ENCODE measurements at places on chromosomes 4 and X. TPM values are rescaled to one million over a fixed set of nuclear protein-coding genes. Genes with fewer than 3 reads are reported as not detected.

DNA sequence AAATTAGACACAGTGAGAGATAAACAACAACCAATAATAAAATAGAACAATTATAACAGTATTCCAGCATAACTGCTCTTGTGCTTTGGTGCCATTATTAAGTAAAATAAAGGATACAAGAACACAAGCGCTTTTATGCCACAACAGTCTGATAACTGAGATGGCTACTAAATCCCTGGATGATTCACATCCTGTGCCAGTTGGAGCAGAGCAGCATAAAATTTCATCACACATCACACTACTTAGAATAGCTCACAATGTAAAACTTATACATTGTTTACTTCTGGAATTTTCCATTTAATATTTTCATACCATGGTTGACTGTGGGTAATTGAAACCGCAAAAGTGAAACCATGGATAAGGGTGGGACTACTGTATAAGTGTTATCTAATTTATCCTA is 399.9 kb upstream of the CNKSR2 start:
- DNase-seq: no peak

- peak; percentile 71 for DNase-seq
Observed at GRCh38 chr4:123478859-123479345, 82.3 kb downstream of the SPRY1 start.

SYN1 gene
- 0.65 TPM for total RNA-seq

TMSB15A gene
- total RNA-seq: 26.6 TPM

DNA sequence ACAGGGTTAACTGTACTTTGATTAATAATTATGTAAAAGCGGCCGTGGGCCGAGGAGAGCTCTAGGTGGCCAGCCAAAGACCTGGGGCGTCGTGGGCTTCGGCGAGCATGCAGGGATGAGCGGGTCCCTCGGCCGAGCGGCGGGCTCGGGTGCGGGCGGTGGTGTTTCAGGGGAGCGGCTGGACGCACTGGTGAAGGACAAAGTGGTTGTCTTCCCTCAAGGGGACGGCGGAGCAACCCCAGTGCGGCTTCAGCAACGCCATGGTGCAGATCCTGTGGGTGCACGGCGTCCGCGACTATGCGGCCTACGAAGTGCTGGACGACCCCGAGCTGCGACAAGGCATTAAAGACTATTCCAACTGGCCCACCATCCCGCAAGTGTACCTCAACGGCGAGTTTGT is 103.0 kb upstream of the C1GALT1C1 start:
- DNase-seq: no peak

GRCh38 chrX:115204040-115204439 is 14.8 kb downstream of the RBMXL3 start:
- no peak for DNase-seq

GRCh38 chr4:25441519-25442117 is 64.6 kb downstream of the ANAPC4 start:
- DNase-seq: peak; percentile 31

- DNase-seq: no peak
Observed at GRCh38 chrX:151180400-151180799, 4.0 kb downstream of the GPR50 start.

- DNase-seq: no peak
Observed at GRCh38 chr4:108118505-108118904, 50.2 kb downstream of the LEF1 start.

DNA sequence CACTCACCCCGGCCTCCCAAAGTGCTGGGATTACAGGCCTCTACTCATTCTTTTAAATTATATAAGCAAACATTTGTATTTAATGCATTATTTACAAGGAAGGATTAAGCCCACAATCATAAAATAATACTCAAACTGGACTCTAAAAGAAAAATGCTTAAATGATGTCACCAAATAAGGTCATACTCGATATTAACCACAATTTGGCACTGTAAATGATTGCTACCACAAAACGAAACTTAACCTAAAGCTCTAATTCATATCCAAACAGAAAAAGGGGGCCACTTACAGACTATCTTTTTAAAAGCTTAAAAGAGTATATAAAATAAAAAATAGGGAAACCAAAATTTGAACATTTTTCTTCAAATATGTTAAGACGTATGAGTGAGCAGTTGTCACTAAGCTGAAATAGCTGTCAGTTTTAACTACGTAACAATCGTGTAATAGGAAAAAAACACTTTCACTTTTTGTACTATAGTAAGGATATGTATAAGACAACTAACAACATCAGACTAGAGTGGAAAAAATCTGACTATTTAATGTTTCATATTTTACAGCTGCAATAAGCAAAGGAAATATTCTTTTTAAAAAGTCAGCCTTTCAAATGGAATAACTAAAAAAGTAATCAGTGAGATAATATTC is 108.2 kb upstream of the GPR34 start:
- DNase-seq: no peak

DNA sequence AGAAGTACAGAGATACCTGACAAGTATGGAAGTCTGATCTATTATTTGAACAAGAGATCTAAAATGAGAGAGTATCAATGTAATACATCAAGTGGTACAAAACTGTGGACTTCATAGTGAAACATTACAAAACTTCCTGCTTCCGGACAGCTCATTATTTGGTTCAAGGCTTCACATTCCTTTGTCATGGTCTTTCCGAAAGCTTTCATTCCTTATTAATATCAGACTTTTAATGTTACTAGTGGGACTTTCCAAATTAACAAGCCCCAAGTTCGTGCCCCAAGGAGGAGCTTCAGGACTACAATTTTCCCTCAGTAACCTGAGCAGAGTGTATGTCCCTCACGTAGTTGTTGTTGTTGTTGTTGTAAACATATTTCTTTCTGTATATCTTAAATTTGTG is 1.2 kb downstream of the CHIC2 start:
- DNase-seq: no peak

- DNase-seq: no peak
Observed at GRCh38 chr4:98102660-98103059, 40.6 kb downstream of the STPG2 start.

DNA sequence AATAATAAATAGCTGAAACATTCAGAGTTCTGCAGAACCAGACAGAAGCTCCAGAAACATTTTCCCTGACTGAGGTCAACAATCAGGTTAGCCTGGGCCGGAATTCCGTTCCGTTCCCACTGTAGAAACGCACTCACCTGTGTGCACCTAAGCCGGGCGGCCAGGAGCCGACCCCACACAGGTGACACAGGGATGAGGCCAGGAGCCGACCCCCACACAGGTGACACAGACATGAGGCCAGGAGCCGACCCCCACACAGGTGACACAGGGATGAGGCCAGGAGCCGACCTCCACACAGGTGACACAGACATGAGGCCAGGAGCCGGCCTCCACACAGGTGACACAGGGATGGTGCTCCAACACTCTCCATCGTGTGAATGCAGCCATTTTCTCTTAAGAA is 21.9 kb downstream of the FAT1 start:
- no peak for DNase-seq

GRCh38 chr4:84931961-84932360 is 34.5 kb downstream of the WDFY3 start:
- no peak for DNase-seq

ARX gene
- total RNA-seq: not detected

DCLK2 gene
- total RNA-seq: 5.2 TPM

- DNase-seq: no peak
Observed at GRCh38 chr4:170014359-170015011, 11.7 kb downstream of the MFAP3L start.

GRCh38 chr4:168796362-168797106 is 213.5 kb downstream of the CBR4 start:
- DNase-seq: no peak

ATOH1 gene
- total RNA-seq: not detected

GRCh38 chrX:112066813-112067212 is 15.8 kb downstream of the TRPC5 start:
- no peak for DNase-seq

- DNase-seq: no peak
Observed at GRCh38 chr4:29549342-29549741, 1170.8 kb upstream of the PCDH7 start.

LRAT gene
- total RNA-seq: 0.43 TPM

PORCN gene
- 6.6 TPM for total RNA-seq

- no peak for DNase-seq
Observed at GRCh38 chr4:107708225-107708624, 11.8 kb downstream of the PAPSS1 start.

DNA sequence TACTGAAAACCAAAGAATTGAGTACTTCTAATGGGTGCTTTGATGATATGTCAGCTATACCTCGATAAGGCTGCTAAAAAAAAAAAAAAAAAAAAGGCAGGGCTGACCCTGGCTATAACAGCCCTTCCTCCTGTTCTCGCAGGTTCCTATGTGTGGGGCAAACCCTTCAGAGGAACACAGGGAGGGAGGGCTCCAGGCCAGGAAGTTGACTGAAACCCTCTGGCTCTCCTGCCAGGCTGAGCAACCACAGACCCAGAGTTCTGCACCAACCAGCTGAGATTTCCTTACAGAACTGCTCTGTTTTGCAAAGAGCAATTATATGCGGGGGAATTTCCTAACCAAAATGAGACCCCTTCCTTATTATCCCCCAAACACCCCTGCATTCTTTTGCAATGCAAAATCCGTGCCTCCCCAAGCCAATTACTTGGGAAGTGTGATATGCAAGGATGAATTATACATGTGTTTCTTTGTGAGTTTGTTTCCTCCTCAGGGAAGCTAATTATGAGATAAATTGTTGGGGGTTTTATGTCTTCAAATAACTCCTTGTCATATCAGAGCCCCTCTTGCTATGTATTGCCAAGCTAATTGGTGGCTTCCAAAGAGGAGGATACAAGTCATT is 45.6 kb downstream of the PDHA1 start:
- no peak for DNase-seq

DNA sequence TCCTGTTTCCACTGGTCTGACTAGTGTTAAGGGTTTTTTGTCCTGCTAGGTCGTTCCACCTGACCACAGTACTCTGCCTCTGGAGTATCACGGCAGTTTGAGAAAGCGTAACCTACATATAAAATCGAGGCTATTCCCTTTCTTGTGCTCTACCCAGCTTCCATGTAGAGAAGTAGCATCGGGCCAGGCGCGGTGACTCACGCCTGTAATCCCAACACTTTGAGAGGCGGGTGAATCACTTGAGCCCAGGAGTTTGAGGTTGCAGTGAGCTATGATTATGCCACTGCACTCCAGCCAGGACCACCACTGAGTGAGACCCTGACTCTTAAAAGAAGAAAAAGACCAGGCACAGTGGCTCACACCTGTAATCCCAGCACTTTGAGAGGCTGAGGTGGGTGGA is 7.5 kb downstream of the PPEF1 start:
- DNase-seq: no peak

DNA sequence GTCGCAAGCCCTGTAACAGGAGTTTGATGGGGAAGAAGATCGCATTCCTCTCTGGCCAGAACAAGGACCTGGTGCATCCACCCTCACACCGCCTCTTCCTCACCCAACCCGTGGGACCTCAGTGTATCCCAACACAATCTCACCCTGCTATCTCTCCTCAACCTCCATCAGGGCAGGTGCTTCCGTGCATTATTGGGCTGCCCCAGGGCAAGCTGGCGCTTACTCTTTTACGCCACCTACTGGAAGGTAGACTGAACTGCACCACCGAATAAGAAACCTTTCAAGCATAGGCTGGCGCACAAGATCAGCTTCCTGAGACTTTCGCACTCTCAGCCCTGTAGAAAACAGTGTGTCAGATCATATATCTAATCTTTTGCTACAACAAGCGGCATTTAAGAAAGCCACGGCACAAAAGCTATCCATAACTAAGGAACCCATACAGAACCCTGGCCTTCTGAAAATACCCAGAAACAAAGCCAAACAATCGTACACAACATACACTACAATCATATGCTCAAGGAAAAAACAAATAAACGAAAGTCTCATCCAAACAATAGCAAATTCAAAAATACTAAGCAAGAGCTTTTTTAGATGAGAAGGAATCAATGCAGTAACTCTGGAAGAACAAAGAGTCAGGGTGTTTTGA is 209.3 kb downstream of the UGT8 start:
- no peak for DNase-seq

DNA sequence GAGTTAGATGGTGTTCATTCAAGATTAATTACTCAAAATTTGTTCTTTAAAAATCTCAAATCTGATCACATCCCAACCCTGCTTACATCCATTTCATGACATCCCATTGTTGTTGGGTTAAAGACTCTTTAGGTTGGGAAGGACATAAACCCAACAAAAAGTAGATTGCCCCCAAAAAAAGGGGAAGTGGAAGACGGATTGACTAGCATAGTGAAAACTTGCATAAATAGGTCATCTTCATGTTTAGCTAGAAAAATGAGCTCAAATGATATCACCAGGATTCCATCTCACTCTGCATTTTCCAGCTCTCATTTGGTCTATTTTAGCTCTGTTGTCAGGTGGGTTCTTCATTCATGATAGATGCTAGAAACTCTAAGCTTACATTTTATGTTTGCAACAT is 18.5 kb upstream of the TET2 start:
- no peak for DNase-seq

DNA sequence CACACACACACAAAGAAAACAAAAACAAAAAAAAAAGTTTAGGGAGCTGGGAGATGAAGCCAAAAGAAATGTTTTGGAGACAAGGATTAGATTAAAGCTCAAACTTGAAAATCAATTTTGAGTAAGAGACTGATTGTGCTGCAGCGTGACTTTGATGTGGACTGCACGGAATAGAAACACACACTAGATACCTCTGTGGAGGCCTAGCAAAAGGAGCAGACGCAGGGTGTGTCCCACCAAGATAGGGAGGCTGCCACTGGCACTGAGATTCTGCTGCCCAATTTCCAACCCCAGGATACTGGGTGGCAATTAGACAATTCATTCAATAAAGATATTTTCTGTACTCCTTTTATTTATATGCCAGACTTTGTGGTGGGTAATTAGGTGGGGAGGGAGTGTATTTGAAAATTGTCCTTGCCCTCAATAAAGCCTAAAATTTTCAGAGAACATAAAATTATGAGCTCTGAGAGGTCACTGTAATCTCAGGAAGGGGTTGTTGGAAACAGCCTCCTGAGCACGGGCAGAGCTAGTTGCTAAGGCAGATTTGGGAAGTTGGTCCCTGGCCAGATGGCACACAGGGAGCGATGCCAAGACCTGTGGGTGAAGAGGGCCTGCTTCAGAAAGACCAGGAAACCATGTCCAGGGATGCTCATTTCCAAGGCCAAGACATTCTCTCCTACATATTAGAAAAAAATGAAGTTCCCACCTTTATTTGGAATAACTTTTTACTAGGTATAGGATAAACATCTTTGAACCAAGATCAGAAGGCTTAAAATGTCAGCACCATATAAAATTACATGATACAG is 1.9 kb upstream of the PPP3CA start:
- no peak for DNase-seq

- DNase-seq: no peak
Observed at GRCh38 chr4:77100234-77100633, 24.4 kb upstream of the CCNI start.

Data from epithelial cell of proximal tubule (primary cell).